RWPE2 (cell line): ENCODE measurements at places on chromosomes 11 and 22.

GRCh38 chr11:65794570-65795510 is 8.0 kb downstream of the OVOL1 start:
- DNase-seq: no peak

GRCh38 chr22:17492247-17492646 is 71.1 kb upstream of the SLC25A18 start:
- DNase-seq: no peak

- DNase-seq: no peak
These were observed 38.8 kb downstream of the MICAL3 start for GRCh38 chr22:17985606-17986005.

DNA sequence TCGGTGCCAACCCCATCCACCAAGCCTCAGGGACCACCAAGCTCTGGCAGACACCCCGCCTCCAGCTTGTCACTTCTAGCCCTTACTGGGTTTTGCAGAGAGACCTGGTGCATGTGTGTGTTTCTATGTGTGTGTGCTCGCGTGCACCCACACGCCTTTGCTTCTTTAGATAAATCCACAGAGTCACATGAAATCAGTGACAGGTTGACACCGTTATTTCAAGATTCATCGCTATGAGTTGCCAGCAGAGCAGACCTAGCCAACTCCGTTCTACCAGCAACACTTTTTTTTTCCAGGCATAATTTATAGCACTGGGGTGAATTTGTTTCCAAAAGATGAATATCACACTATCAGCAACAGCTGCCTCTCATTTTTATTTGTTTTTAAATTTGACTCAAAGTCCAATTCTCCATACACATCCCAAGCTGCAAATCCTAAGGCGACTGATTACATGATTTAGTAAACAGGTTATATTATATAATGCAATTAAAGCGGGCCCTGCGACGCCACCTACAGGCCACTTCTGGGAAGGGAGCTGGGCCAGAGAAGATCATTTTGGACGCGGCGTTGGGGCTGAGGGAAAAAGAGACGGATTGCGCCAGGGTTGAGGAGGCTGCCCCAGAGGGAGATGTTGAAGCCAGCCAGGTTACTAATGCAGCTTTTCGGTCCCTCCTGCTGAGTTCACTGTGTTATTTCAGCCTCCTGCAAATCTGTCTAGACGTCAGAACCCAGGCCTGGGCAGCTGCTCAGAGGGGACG is 150.5 kb downstream of the FEZ1 start:
- no peak for DNase-seq
